ENCODE measurements at places on chromosomes 4 and X.

DNA sequence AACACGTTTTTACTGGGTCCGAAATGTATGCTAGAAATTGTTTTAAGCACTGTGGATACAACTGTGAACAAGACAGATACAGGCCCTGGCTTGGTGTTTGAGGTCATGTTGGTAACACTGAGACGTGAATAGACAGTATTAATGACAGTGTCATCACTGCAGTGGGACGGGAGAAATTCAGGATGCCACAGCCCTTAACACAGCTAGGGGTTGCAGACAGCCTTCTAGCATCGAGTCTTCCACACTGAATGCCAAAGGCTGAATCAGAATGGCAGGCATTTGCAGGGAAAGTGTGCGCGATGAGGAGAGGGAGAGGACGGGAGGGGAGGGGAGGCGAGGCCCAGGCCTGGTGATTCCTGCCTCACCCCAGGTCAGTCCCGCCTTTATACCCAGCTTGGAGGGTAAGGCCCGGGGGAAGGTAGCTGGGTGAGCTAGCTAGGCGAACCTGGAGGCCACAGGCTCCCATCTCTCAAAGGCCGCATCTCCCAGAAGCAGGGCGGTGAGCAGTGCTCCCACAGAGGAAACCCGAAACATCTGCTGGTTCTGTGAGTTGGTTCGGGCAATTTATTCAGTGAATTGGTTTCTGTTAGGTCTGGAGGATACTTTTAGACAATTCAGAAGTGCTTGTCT, 44.1 kb upstream of the CLDN24 start:
- DNase-seq: no peak

GRCh38 chrX:111881715-111882114, 5.7 kb downstream of the TRPC5OS start:
- no peak for DNase-seq

- DNase-seq: no peak
Measured at GRCh38 chr4:164807611-164808010, 53.7 kb downstream of the SMIM31 start.

- no peak for DNase-seq
Measured at GRCh38 chr4:42150653-42151567, 1.5 kb downstream of the BEND4 start.

GRCh38 chr4:140697709-140698560, 58.2 kb downstream of the TBC1D9 start:
- DNase-seq: no peak

DNA sequence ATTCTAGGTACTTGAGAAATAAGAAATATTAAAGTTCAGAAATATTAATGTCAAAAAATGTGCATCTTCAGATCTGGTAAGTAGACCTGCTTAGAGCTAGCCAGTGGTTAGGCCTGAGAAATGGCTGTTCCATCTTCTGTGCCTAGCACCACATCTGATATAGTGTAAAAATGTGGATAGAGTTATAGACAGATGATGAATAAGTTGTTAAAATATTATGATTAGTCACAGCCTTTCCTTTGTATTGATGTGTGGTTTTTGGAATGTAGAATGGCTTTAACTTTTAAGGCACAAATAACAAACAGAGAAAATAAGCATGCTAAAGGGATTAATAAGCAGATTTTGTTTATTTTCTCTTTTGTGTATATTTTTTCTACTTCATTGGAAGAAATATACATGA, 133.5 kb upstream of the NUDT6 start:
- no peak for DNase-seq

DNA sequence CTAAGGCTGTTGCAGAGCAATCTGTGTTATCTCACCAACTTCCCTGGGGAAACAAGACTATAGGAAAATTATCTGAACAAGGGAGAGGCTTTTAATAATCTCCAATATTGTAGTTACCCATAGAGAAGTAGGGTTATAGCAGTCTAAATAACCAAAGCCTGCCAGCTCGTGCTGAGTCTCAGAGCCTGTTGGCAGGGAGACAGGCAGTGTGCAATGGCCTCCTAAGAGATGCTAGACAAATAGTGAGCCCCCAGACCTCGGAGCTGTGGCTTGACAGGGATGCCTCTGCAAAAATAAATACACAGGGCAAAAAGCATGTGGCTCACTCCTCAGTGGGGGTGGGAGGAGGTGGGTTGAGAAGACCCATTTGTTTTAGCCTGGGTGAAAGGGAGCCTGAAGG, 76.7 kb downstream of the DGKK start:
- DNase-seq: no peak

DNA sequence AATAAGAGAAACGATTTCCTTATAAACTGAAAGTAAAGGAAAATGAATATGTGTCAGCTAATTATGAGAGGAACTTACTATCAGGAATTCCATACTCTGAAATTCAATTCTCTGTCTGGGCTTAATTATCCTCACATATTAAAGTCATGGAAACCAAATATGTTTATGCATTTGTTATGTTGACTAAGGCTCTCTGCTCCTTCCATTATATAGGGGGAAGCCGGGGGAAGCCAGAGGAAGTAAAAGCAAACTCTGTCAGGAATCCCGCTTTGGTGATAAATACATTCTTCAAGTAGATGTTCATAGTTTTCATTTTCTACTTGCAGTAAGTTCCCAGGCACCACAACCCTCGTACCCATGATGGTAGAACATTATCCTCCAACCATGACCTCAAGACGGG, 142.8 kb upstream of the VCX2 start:
- DNase-seq: no peak

DNA sequence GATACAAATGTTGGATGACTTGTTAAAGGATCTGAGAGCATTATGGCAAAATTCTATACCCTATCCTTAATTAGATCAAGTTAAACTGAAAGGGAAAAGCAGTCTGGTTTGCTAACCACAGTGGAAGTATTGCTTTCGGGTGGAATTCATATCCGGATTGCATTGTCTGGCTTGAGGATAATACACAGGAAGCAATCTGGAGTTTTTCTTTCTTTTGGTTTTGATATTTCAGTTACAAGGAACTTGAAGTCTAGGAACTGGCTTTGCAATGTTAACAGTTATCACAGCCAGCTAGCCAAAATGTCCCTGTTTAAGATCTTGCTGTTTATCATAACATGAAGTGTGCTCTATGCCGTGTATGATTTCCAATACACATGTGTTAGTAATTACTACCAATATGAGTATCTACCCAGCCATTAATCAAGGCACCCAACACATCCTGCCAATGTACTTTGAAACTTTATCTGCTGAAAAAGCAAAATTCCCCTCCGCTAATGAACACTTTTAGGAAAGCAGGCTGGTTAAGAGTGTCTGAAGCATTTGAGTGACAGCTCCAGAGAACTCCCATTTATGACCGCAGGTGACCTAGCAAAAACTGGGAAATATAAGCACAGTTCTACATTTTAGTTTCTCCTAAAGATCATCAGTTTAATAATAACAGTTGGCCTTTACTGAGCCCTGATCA, 146.4 kb downstream of the PALLD start:
- no peak for DNase-seq

DNA sequence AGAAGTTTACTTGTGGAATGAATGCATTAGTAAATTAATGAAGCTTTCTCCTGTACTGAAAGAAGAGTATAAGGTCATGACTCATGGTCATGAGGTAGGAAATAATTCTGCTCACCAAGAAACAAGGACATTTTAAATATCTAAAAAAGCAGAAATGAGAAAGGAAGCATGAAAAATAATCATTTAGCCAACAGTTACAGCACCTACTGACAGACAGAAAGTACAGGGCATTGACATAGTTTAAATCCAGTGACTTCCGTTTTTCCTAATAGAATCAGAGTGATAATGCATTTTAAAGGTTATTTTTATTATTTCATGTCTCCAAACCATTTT, 30.5 kb upstream of the ACSL1 start:
- no peak for DNase-seq

GRCh38 chr4:108315694-108316093, 147.0 kb upstream of the LEF1 start:
- no peak for DNase-seq

- DNase-seq: no peak
Measured at GRCh38 chr4:119008761-119009160, 120.1 kb downstream of the SYNPO2 start.

- no peak for DNase-seq
Measured at GRCh38 chr4:172736046-172736445, 432.6 kb upstream of the GALNT7 start.

DNA sequence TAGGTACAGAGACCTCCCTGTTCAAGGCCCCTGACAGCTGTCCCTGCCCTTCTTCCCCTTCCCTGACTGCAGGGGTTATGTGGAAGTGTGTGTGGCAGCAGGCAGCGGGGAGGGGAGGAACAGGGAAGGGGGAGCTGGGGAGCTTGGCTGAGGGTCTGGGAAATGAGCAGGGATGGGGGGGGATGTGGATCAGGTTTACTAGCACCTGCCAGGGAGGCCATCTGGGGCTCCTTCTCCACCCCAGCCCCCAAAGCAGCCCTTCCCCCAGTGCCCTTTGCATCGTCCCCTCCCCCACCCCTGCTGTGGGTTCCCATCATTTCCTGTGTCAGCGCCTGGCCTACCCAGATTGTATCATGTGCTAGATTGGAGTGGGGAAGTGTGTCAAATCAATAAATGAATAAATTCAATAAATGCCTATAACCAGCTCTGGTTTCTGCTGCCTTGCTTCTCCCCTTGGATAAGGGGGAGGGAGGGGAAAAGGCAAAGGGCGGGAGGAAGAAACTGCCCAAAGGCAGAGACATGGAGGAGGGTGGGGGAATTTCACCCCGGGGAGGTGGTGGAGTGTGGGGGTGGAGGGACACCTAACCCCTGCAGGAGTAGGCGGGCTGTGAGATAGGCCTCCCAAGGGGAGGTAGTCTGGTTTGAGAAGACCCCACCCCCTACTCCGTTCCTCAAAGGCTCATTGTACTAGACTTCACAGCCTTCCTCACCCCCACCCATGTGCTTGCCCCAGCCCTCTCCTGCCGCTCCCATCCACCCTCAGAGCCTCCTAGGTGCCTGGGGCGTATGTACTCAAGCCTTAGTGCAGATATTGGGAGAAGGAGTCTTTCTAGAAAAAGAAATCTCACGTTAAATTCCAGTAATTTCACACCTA, 3.2 kb downstream of the CXorf65 start:
- no peak for DNase-seq

GRCh38 chrX:74421740-74422352, 553 bp downstream of the SLC16A2 start:
- no peak for DNase-seq

GRCh38 chrX:40952855-40953254, 132.4 kb upstream of the USP9X start:
- DNase-seq: no peak

GRCh38 chr4:8040607-8041006, 100.9 kb upstream of the AFAP1 start:
- no peak for DNase-seq

- DNase-seq: no peak
Measured at GRCh38 chrX:123854329-123854728, 5.5 kb upstream of the XIAP start.

DNA sequence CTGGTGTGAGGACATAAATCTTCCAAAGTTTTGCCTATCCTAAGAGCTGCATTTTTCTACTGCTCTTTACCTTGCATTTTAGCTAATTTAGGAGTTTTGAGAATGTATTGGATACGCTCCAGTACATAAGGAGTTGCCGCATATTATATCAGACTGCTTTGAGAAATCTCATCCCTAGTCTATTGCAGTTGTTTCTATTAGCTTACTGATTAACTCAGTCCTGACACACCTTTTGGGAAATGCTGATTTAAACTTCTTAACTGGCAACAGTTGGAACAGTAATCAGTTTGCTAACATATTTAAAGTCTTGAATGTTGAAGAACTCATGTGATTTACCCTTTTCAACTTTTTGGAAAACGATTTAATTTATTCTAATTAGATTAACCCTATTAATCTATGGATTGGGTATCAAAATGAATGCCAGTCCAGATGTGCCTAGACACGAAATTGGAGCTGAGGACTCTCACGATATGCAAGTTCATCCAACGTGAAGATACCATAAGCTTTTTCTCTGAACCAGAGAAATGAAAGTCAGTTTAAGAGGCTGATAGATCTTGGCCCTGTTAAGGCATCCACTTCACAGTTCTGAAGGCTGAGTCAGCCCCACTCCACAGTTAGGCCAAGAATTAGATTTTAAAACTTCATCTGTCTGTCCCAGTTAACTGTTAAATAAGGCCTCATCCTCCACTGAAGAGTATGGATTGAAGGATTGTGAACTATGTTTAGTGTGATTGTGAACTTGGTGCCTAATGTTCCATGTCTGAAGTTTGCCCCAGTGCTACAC, 90.0 kb downstream of the MAOA start:
- DNase-seq: no peak

DNA sequence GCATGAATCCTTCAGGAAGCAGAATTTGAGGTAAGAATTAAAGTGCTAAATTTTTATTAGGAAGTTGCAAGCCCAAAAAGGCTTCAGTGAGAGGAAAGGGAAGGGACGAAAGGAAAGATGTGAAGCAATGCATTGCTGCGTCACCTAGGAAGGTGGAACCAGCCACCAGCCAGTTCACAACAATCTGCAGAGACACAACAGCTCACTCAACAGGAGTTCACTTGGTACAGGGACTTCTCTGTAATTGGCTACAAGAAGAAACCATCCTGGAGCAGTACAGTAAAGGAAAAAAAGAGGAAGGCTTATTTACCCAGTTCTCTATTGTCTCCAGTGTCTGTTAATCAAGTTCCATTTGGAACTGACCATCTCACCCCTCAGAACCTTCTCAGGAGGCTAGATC, 157.6 kb downstream of the HNRNPD start:
- no peak for DNase-seq

DNA sequence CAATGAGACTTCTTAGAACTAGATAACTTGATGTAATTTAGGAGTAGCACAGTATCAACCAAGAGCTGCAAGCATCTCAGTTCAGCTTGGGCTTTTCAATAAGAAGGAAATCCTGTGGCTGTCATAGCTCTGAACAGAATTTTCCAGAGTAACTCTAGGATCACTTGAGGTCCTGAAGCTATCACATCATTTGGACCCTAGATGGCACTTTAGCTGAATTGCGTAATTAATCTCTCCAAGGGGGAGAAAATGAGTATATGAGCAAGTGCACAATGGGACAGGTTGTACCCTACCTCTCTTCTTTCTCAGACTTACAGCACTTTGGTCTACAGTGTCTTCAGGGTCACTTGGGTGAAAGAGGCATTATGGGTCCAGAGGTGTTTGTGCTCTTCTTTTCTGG, 45.2 kb downstream of the SLC4A4 start:
- no peak for DNase-seq
